B cell (primary cell): ENCODE measurements at places on chromosomes 1 and 21.

DNA sequence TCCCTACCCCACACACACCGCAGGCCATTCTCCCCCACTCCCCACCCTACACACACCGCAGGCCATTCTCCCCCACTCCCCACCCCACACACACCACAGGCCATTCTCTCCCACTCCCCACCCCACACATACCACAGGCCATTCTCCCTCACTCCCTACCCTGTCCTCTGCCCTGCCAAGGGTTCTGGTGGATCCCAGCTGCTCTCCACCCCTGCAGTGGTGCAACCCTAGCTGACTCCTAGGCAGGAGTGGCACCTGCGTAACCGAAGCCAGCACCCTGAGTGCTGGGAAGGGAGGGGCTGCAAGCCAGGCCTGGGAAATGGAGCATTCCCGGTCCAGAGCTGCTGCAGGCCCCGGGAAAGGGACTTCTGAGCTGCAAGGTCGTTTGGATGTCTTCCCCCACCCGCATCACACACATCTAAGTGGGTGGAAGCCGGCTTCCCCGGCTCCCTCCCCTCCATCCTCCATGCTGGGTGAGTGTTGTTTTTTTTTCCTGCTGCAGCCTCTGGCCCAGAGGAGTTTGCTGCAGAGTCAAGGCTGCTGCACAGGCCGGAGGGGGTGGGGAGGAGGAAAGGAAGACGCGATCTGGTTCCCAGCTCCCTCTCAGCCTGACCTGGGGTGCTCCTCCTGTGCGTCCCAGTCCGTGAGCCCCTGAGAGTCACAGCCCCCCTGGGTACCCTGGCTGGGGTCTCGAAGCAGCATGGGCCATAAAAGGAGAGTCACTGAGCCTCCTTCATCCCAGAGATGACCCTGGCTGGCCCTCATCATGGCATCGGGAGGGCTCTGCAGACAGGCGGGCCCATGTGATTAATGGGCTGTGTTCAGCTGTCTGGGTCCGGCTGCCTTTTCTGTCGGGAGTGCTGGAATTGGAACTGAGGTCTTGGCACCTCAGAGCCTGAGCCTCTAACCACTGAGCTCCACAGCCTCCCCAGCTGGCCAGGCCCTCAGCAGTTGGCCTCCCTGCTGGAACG, 16.1 kb downstream of the H6PD start:
- no peak for DNase-seq

DNA sequence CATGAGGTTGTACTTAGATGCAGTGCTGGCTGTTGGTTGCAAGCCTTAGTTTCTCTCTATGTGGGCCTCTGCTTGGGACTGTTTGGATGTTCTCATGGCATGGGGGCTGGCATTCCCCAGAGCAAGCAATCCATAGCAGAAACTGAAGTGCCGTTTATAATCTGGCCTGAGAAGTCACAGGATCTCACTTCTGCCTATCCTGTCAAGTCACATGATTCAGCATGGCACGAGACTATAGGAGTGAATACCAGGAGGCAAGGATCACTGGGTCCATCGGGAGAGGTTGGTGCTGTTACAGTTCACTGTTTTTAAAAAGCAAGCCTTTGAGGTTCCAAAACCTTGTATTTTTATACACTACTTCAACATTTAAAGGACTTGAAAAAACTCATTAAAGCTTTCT, 16.7 kb downstream of the COLGALT2 start:
- DNase-seq = no peak

GRCh38 chr1:165542647-165543046, 1.2 kb upstream of the LRRC52 start:
- DNase-seq = no peak

GRCh38 chr1:42845866-42846256, 552 bp upstream of the ZNF691 start:
- no peak for DNase-seq

GRCh38 chr1:54805981-54806381, 4.9 kb upstream of the TTC22 start:
- DNase-seq = no peak

GRCh38 chr1:100565937-100566699, 28.2 kb downstream of the GPR88 start:
- no peak for DNase-seq
